Heart left ventricle (tissue), 16 donors: ENCODE measurements at places on chromosomes 12 and 14.

- H3K27ac ChIP-seq: peak overlapping the region; percentile 13
- peaks cover 49% of the 10 kb centered on the region for H3K36me3 ChIP-seq
- H3K4me3 ChIP-seq: no peak overlapping the region
- DNase-seq: no peak
- H3K27me3 ChIP-seq: no peaks in the 10 kb centered on the region
Measured at GRCh38 chr12:54350743-54351142, 13.5 kb downstream of the GPR84 start.

GRCh38 chr12:27996761-27997160, 24.2 kb upstream of the PTHLH start:
- no peaks in the 10 kb centered on the region for H3K36me3 ChIP-seq
- H3K27ac ChIP-seq: no peak overlapping the region
- DNase-seq: no peak

GRCh38 chr12:56242986-56243385, 13.1 kb downstream of the SLC39A5 start:
- no peaks in the 10 kb centered on the region for H3K4me1 ChIP-seq
- no peaks in the 10 kb centered on the region for H3K36me3 ChIP-seq
- H3K27me3 ChIP-seq: no peaks in the 10 kb centered on the region
- no peak overlapping the region for H3K4me3 ChIP-seq
- DNase-seq: no peak

DNA sequence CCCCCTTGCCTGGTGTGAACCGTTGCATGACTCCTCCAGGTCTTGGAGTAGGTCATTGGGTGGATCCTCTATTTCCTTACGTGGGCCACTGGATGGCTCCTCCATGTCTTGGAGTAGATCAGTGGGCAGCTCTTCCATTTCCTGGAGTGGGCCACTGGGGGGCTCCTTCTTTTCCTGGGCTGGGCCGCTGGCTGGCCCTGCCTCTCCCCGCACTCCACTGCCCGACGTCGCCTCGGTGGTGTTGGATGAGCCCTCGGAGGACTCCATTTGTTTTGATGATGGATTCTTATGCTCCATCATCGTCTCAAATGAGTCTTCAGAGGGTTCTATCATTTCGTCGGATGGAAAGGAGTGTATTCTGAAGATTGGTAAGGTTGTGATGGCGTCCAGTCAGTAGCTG, 19.1 kb downstream of the RTL1 start:
- no peak overlapping the region for H3K27ac ChIP-seq
- no peaks in the 10 kb centered on the region for H3K27me3 ChIP-seq

- H3K4me3 ChIP-seq: no peak overlapping the region
- DNase-seq: peak; percentile 68
- peaks cover 13% of the 10 kb centered on the region for H3K4me1 ChIP-seq
- no peaks in the 10 kb centered on the region for H3K27me3 ChIP-seq
- H3K27ac ChIP-seq: no peak overlapping the region
Measured at GRCh38 chr12:75837700-75838099, 193.9 kb downstream of the PHLDA1 start.

GRCh38 chr12:50205648-50206047, 38.5 kb upstream of the CERS5 start:
- H3K27ac ChIP-seq: no peak overlapping the region
- no peak for DNase-seq
- H3K4me3 ChIP-seq: no peak overlapping the region
- H3K4me1 ChIP-seq: no peaks in the 10 kb centered on the region
- no peaks in the 10 kb centered on the region for H3K27me3 ChIP-seq

- no peaks in the 10 kb centered on the region for H3K4me1 ChIP-seq
- H3K36me3 ChIP-seq: no peaks in the 10 kb centered on the region
- H3K27ac ChIP-seq: peak overlapping the region; percentile 32
- no peaks in the 10 kb centered on the region for H3K27me3 ChIP-seq
Measured at GRCh38 chr14:20782280-20782890, 1.3 kb downstream of the RNASE6 start.

GRCh38 chr14:24279301-24280186, 8.1 kb upstream of the RABGGTA start:
- H3K27me3 ChIP-seq: no peaks in the 10 kb centered on the region
- no peaks in the 10 kb centered on the region for H3K36me3 ChIP-seq
- peak overlapping the region; percentile 45 for H3K27ac ChIP-seq
- DNase-seq: peak; percentile 68
- no peak overlapping the region for H3K4me3 ChIP-seq

- H3K27me3 ChIP-seq: no peaks in the 10 kb centered on the region
- peaks cover 3% of the 10 kb centered on the region for H3K4me1 ChIP-seq
- H3K4me3 ChIP-seq: no peak overlapping the region
- peaks cover 46% of the 10 kb centered on the region for H3K36me3 ChIP-seq
Measured at GRCh38 chr14:104718871-104719270, 5.2 kb upstream of the ADSS1 start.

DNA sequence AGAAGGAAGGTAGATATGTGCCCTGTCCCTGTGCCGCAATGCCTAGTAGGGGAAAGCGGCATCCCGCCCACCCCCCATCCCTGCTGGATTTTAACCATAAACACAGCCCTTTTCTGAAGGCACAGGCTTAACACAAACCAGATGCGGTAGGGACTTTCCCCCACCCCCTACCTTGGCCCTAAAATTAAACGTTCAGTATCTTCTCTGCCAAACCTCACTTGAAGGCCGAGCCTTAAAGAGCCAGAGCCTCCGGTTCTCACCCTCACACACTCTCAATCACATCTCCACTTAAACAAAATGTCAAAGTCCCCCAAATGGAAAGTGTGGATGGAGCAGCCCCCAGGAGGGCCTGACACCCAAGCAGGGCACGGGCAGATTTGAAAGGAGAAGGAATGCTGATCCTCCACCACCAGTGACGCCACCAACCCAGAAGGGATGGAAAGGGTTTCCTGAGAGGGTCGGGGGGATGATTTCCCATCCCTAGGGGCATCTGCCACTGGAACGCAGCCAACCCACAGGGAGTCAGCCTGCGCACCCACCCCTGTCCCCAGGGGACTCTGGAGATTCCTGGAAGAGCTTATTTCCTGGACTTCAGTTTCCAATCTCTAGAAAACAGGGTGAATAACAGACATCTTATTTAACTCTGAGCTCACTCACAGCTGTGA, 26.4 kb downstream of the ACTN1 start:
- H3K4me1 ChIP-seq: peaks cover 97% of the 10 kb centered on the region
- no peaks in the 10 kb centered on the region for H3K36me3 ChIP-seq
- DNase-seq: peak; percentile 59

DNA sequence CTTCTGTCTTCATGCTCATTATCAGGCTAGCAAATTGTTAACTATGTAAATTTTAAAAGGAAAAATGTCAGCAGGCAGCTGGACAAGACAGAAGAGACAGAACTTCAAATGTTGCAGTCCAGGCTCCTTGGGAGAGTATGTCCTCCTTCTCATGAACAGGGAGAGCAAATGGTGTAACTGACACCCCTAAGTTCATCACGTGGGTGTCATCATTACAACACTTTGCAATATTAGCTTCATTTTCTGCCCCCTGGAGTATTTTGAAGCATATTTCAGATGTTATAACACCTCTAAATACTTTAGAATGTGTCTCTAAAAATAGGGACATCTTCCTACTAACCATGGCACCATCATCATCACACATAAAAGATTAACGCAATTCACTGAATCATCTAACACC, 62.1 kb downstream of the ZNF664 start:
- H3K4me1 ChIP-seq: peaks cover 8% of the 10 kb centered on the region
- no peak for DNase-seq
- H3K27ac ChIP-seq: no peak overlapping the region

- no peaks in the 10 kb centered on the region for H3K4me1 ChIP-seq
- no peak overlapping the region for H3K27ac ChIP-seq
- no peak for DNase-seq
- H3K27me3 ChIP-seq: no peaks in the 10 kb centered on the region
- no peak overlapping the region for H3K4me3 ChIP-seq
Measured at GRCh38 chr12:96434107-96434506, 33.9 kb upstream of the CDK17 start.

- no peak overlapping the region for H3K27ac ChIP-seq
- peaks cover 29% of the 10 kb centered on the region for H3K36me3 ChIP-seq
- H3K27me3 ChIP-seq: no peaks in the 10 kb centered on the region
- H3K4me1 ChIP-seq: peaks cover 20% of the 10 kb centered on the region
Measured at GRCh38 chr12:122860854-122861586, 25.8 kb downstream of the HIP1R start.

GRCh38 chr14:79515158-79515557, 696.1 kb downstream of the DIO2 start:
- H3K4me1 ChIP-seq: no peaks in the 10 kb centered on the region
- H3K27me3 ChIP-seq: no peaks in the 10 kb centered on the region
- DNase-seq: no peak
- H3K27ac ChIP-seq: no peak overlapping the region

GRCh38 chr14:64721391-64721791, 17.2 kb downstream of the PLEKHG3 start:
- H3K36me3 ChIP-seq: no peaks in the 10 kb centered on the region
- H3K27me3 ChIP-seq: no peaks in the 10 kb centered on the region
- no peak for DNase-seq
- peaks cover 80% of the 10 kb centered on the region for H3K4me1 ChIP-seq

GRCh38 chr14:92561906-92562479, 48.4 kb downstream of the RIN3 start:
- H3K27ac ChIP-seq: no peak overlapping the region
- no peak for DNase-seq
- peaks cover 13% of the 10 kb centered on the region for H3K4me1 ChIP-seq
- H3K36me3 ChIP-seq: no peaks in the 10 kb centered on the region

- H3K27me3 ChIP-seq: no peaks in the 10 kb centered on the region
- no peaks in the 10 kb centered on the region for H3K4me1 ChIP-seq
- H3K36me3 ChIP-seq: no peaks in the 10 kb centered on the region
Measured at GRCh38 chr12:33205981-33206380, 233.6 kb downstream of the SYT10 start.

GRCh38 chr14:97948841-97949240, 1151.7 kb downstream of the VRK1 start:
- H3K4me1 ChIP-seq: no peaks in the 10 kb centered on the region
- H3K27ac ChIP-seq: no peak overlapping the region
- DNase-seq: no peak
- H3K4me3 ChIP-seq: no peak overlapping the region
- H3K36me3 ChIP-seq: no peaks in the 10 kb centered on the region

DNA sequence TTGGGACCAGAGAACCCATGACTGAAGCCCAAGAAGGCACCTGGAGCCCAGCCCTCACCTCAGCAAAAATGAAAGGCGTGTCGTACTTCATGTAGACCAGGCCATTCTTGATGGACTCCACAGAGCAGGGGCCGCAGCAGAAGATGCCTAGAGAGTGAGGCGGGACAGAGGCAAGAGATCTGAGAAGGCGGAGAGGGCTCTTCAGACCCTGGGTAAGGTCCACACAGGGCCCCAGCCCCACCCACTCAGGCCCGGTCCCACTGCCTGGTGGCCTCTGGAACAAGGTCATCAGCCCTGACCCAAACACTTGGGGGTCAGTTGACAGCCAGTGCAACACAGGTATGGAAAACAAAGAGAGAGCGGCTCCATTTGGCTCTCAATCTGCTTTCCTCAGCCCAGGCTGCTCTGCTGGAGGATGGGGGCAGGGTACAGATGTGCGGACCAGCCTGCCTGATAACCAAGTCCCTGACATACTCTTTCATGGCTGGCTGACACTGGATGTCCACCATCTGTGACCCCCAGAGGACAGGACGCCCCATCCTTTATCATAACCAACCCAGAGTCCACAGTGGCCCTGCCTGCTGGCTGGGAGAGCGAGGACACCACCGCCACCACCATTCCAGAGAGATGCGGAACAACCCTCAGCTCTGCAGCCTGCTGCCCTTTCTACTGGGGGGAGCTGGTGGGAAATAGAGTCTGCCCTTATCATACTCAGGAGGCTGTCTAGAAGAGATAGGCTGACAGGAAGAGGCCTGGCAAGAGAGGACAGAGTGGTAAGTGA, 6.9 kb downstream of the TGM1 start:
- no peak overlapping the region for H3K27ac ChIP-seq
- no peaks in the 10 kb centered on the region for H3K27me3 ChIP-seq
- no peaks in the 10 kb centered on the region for H3K4me1 ChIP-seq
- DNase-seq: no peak

- H3K4me1 ChIP-seq: peaks cover 98% of the 10 kb centered on the region
- H3K27me3 ChIP-seq: no peaks in the 10 kb centered on the region
- DNase-seq: peak; percentile 83
- no peak overlapping the region for H3K4me3 ChIP-seq
- peak overlapping the region; percentile 76 for H3K27ac ChIP-seq
Measured at GRCh38 chr14:68951800-68952530, 27.1 kb downstream of the ACTN1 start.

DNA sequence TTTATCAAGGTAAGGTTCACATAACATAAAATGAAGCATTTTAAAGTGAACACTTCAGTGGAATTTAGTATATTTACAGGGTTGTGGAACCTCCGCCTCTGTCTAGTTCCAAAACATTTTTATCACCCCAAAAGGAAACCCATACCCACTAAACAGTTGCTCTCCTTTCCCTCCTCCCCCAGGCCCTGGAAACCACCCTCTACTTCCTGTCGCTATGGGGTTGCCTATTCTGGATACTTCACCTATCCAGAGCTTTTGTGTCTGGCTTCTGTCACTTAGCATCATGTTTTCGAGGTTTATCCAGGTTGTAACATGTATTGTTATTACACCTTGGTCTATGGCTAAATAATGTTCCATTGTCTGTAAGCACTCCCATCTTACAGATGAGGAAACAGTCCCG, 27.7 kb upstream of the ZFP36L1 start:
- DNase-seq: no peak
- H3K27me3 ChIP-seq: no peaks in the 10 kb centered on the region
- H3K27ac ChIP-seq: no peak overlapping the region
- no peak overlapping the region for H3K4me3 ChIP-seq
- H3K4me1 ChIP-seq: peaks cover 6% of the 10 kb centered on the region

DNA sequence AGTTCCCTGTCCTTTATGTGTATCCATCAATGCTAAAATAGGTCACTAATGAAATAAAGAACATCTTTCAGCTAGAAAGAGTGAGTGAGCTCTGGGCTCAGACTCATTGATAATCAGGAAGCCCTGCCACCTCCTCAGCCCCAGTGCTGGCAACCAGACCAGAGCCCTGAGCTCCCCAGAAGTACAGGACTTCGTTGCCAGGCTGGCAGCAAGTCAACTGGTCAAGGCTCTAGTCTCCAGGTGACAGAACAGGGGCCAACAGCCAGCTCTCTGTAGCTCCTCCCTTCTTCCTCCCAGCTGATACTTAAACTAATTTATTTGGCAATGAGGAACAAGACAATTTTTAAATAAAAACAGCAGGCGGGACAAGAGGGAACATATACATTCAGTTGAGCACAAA, 145.3 kb downstream of the EGLN3 start:
- DNase-seq: no peak
- H3K4me3 ChIP-seq: no peak overlapping the region
- H3K36me3 ChIP-seq: no peaks in the 10 kb centered on the region
- peaks cover 3% of the 10 kb centered on the region for H3K4me1 ChIP-seq
- no peak overlapping the region for H3K27ac ChIP-seq
- H3K27me3 ChIP-seq: peaks cover 5% of the 10 kb centered on the region
